Pancreas (tissue), 10 donors: ENCODE measurements at places on chromosomes 2 and 18.

GRCh38 chr2:904246-905024 is 46.2 kb upstream of the SNTG2 start:
- H3K4me1 ChIP-seq = no peaks in the 10 kb centered on the region
- no peak overlapping the region for H3K4me3 ChIP-seq
- no peak for DNase-seq
- H3K27ac ChIP-seq = no peak overlapping the region
- no peaks in the 10 kb centered on the region for H3K27me3 ChIP-seq

- no peak for DNase-seq
- no peak overlapping the region for H3K4me3 ChIP-seq
- no peaks in the 10 kb centered on the region for H3K27me3 ChIP-seq
- no peaks in the 10 kb centered on the region for H3K4me1 ChIP-seq
- no peak overlapping the region for H3K27ac ChIP-seq
These were observed 122.3 kb downstream of the HRH4 start for GRCh38 chr18:24582771-24583170.

DNA sequence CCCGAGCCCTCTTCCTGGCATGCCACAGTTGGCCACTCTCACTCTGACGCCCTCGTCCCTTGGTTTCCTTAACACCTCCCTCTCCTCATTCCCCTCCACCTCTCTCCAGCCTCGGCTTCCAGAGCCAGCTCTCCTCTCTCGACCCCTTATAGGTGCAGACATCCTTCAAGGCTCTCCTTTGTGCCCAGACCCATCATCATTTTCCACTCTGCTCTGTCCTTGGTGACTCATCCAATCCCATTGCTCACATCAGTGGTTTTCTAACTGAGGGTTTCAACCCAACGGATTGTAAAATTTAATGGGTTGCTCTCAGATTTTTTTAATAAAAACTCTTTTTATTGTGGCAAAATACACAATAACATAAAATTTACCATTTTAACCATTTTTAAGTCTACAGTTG is 6.2 kb downstream of the ST8SIA5 start:
- no peak overlapping the region for H3K4me3 ChIP-seq
- H3K27ac ChIP-seq = no peak overlapping the region
- H3K27me3 ChIP-seq = no peaks in the 10 kb centered on the region
- no peaks in the 10 kb centered on the region for H3K36me3 ChIP-seq

GRCh38 chr18:55236150-55236931 is 277.1 kb upstream of the CCDC68 start:
- no peak overlapping the region for H3K4me3 ChIP-seq
- no peak for DNase-seq
- H3K4me1 ChIP-seq = no peaks in the 10 kb centered on the region
- H3K27ac ChIP-seq = no peak overlapping the region
- H3K27me3 ChIP-seq = no peaks in the 10 kb centered on the region
- no peaks in the 10 kb centered on the region for H3K36me3 ChIP-seq

DNA sequence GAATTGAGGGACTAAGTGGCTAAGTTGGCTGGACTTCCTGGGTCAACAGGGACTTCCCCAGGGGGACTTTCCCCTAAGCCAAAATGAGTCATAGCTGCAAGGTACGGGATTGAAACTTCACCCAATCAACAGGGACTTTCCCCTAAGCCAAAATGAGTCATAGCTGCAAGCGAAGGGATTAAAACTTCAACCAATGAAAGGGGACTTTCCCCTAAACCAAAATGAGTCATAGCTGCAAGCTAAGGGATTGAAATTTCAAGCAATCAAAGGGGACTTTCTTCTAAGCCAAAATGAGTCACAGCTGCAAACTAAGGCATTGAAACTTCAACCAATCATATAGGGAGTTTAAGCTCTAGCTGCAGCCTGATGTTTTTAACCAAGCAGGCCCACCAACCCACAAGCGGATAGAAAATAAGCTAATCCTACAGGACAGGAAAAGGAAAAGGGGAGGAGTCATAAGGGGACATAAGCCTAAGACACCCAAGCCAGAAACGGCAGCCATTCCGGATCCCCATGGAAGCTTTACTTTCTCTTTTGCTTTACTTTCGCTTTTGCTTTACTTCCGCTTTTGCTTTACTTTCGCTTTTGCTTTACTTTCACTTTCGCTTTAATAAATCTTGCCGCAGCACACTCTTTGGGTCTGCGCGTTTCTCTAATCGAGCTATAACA is 1375.4 kb upstream of the CELF4 start:
- H3K4me3 ChIP-seq = no peak overlapping the region
- no peaks in the 10 kb centered on the region for H3K4me1 ChIP-seq
- no peaks in the 10 kb centered on the region for H3K27me3 ChIP-seq

DNA sequence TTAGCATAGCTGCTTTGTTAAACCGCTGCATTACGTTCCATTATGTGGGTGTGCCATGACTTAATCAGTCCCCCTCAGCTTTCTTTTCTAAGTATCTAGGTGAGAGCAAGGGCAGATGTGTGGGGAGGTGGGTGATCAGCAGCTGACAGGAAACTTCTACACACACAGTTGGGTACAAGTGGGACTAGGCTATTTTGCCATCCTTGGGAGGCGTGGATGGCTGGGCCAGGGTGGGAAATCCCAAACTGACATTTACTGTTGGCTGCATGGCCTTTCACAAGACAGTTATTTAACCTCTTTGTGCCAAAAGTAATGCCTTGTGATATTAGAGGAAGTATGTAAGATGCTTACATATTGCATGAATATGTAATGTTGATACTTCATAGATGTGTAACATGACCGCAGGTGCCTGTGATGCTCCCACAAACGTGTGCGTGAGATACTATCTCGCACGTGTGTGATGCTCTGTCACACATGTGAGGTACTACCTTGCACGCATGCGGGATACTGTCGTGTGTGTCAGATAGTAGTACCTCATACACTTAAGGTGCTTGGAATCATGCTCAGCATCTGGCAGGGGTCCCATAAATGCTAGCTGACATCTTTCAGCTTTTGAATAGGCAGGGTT is 314.5 kb downstream of the PRKCE start:
- no peak overlapping the region for H3K4me3 ChIP-seq
- H3K27ac ChIP-seq = no peak overlapping the region
- no peaks in the 10 kb centered on the region for H3K36me3 ChIP-seq
- H3K4me1 ChIP-seq = peaks cover 2% of the 10 kb centered on the region
